ENCODE measurements at places on chromosomes 3 and 15.

- DNase-seq, result no peak
These were observed 57.6 kb upstream of the MRPS22 start for GRCh38 chr3:139286241-139286640.

DNA sequence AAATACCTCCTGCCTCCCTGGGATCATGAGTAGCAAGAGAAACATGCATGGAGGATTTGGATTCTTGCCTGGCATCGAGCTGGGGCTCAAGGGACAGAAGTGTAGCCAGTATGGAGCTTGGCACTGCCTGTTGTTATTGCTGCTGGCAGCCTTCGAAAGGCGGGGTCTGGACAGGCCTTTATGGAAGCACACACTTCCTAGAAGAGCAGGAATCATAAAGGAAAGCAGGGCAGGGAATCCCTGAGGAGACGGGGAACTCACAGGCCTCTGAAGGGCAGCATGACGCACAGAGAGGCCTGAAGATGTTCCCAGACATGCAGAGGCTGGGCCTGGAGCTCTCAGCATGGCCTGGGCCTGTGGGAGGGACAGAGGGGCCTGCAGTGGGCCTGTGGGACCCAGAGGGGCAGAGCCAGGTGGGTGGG is 18.6 kb upstream of the SLC41A3 start:
- DNase-seq, result no peak

GRCh38 chr15:69974321-69974720 is 123.4 kb downstream of the TLE3 start:
- DNase-seq, result no peak

- no peak for DNase-seq
These were observed 52.9 kb downstream of the PPCDC start for GRCh38 chr15:75076277-75076676.

DNA sequence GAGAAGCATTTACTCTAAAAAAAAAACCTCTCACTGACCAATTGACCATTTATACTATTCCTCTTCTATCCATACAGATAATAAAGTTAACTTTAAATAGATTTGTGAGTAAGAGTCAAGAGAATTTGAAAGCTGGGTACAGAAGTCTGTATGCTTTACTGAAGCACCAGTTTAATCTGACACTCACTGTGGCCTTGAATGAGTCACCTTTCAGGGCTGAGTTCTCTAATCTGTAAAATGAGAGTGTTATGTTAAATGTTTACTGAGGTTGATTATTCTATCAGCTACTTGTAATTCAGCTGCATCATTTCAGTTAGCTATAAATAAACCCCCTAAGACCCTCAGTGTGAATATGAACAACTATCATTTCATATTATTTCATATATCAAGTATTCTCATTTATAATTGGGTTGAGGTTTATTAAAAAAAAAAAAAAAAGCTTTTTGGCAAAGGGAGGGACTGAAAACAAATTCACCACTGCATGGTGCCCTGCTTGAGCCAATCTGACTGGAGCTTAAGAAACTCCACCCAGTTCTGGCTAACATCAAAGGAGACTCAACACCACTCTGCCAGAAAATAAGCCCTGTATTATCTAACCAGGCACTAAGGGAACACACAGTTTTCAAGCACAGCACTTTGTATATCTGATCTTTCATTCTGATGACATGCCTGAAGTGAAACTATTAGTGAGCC is 2.8 kb downstream of the MAP4 start:
- DNase-seq, result no peak

- no peak for DNase-seq
These were observed at the start of gene BNC1 for GRCh38 chr15:83284559-83285283. TSS of gene BNC1 (minus strand) at chr15:83284664. CDS start at chr15:83284628, 36 bp downstream.

DNA sequence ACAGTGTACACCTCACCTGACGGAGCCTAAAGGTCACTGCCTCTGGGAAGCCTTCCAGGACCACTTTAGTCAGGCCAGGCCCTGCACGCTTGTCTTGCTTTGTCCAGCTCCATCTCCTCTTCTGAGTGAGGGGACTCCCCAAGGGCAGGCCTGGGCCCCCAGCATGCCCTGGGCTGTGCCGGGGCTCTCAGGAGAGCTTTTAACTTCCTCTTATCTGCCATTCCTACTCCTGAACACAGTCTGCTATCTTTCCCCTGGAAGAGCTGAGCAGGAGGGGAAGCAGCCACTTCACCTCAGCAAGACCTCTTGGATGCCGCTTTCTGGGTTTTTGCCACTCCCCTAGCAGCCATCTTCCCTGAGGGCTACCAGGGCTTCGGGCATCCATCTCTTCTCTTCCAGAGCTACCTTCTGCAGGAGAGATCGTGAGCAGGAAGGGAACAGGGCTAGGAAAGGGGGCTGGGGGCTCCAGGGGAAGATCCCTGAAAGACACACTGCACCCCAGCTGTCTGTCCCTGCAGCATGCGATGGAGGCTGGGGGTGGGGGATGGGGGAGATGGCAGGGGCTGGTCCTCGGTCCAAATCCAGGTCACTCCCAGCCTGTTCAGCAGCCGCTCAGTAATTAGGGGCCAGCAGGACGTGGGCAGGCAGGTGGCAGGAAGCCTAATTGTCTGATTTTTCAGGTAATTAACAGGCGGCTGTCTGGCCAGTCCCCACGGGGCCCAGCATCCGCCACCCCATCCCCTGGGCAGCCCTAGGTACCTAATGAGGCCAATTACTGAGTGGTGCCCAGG is 19.9 kb upstream of the RPL29 start:
- DNase-seq, result no peak

- no peak for DNase-seq
These were observed 33.2 kb upstream of the POU1F1 start for GRCh38 chr3:87309601-87310000.

- DNase-seq, result no peak
These were observed 26.0 kb downstream of the SORD start for GRCh38 chr15:45048794-45049631.

- no peak for DNase-seq
These were observed 166.9 kb downstream of the TNIK start for GRCh38 chr3:171293142-171293782.

DNA sequence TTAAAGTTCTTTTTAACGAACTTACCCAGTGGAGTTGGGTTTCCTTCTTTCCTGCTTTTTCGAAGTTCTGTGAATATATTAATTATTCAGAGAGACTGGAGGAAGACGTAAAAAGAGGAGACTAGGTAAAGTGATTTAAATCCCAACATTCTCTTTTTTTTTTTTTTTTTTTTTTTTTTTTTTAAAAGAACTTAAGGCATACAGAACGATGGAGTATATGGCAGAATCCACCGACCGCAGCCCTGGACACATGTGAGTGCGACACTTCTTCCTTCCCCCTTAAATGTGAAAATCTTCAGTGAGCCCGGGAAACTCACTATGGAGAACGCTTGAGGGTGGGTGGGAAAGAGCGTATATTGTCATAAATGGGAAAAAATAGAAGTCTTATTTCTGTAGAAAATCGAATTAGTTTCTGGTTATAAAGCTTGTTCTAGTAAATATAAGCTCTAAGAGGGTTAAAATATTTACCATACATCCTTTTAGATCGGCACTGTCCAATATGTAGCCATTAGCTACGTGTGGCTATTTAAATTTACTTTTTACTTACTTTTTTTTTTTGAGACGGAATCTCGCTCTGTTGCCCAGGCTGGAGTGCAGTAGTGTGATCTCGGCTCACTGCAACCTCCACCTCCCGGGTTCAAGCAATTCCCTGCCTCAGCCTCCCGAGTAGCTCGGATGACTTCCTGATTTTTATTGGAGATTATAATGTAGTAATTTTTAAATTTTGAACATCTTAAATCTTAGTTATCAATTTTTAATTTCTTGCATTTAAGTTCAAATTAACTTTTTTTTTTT is 892 bp downstream of the NMD3 start:
- DNase-seq, result no peak

DNA sequence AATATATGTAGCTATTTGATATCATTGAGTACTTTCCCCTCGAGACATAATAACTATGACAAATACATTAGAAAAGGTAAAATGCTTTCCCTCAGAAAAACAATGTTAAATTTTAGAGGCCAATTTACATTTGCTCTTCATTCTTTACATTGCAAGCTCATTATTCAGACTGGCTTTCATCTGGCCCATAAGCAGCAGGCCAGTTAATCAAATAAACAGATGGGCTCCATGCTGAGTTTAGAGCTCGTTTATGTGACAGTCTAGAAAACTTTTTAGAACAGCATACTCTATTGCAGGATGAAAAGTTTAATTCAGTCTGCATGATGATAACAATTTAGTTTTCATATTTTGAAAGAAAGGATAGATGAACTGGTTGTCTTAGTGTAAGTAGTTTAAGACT is 150.6 kb downstream of the DUT start:
- DNase-seq, result no peak

All from activated CD4-positive, alpha-beta T cell treated with anti-CD3 and anti-CD28 coated beads, Interleukin-2, amount 50 U/mL, for 24 hours (primary cell).